ENCODE measurements at places on chromosomes 13 and 19.

DNA sequence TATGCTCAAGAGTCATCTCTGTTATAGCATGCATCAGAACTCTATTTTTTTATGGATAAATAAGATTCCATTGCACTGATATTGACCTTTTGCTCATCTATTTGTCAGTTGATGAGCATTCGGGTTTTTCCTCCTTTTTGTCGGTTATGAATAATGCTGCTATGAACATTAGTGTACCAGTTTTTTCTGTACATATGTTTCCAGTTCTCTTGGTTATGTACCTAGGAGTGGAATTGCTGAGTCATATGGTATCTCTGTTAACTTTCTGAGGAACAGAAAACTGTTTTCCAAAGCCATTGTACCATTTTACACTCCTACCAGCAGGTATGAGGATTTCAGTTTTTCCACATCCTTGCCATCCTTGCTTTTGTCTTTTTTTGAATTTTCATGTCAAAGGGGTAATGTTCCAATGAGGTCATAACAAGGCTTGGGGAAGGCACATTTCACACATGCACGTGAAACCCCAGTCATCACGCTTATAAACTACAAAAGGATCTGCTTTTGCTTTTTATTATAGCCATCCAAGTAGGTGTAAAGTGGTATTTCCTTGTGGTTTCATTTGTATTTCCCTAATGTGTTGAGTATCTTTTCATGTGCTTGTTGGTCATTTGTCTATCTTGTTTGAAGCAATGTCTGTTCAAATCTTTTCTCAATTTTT is 14.6 kb downstream of the KBTBD7 start:
- DNase-seq: no peak

GRCh38 chr19:58315580-58315979 is 10.4 kb downstream of the ERVK3-1 start:
- DNase-seq: no peak

DNA sequence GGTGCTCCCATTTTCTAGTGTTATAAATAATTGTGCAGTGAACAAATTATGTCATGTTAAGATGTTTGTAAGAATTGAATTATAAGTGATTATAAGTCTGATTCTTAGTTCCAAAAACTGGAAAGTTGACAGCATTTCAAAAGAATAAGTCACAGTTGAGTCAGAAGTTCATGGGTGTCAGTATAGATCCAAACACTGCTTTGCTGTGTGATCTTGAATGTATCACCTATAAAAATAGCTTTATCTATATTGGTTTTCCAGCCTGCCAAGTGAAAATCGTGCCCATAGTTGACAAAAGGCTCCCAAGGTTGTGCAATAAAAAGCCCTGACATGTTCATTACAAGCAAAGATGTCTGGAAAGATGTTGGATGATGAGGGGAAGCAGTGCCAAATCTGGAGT is 336.0 kb downstream of the MTUS2 start:
- DNase-seq: no peak

DNA sequence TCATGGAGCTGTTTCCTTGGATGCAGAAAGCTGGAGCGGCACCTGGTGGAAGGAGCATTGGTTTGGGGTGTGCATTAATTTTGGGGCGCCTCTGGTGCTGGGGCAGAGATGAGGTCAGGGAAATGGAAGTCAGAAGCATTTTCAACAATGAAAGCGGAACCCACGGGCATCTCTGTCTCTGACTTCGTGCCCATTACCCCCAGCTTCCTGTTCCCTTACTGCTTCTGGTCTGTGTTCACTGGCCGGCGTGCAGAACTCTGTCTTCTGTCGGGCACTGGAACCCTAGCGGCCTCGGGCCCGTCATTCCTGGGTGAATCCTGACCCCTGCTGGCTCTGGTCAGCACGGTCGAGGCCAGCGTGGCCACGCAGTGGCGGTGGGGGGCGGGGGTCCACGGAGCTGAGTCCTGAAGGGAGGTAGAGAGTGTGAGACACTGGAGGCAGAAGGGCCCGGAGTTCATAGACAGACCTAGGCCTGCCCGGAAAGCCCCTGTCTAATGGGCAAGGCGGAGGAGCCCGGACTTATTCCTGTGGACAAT is 7.9 kb upstream of the LINGO3 start:
- DNase-seq: no peak

DNA sequence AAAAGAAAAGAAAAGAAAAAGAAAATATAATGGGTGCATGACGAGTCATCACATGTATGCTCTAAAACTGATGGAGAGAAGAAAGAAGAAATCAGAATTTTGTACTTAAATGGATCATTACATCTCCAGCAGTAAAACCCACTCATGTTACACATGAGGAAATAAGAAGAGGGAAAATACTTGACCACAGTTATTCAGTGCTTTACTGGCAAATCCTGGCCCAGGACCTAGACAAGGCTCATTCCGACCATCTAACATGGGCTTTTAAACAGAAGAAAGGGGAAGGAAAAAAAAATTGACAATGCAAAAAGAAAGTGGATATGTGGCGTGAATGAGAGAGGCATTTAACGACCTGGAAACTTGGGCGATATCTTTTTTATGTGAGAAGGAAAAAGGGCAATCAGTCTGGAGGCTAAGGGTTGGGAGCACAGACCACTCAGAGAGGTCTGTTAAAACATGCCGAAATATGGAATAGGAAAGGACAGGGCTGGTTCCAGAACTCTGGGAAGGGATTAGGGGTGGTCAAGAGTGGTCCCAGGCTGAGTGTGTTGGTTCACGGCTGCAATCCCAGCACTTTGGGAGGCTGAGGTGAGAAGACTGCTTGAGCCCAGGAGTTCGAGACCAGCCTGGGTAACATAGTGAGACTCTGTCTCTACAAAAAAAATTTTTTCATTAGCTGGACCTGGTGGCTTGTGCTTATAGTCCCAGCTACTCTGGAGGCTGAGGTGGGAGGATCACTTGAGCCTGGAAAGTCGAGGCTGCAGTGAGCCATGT is 1.6 kb downstream of the SIGLECL1 start:
- DNase-seq: no peak

DNA sequence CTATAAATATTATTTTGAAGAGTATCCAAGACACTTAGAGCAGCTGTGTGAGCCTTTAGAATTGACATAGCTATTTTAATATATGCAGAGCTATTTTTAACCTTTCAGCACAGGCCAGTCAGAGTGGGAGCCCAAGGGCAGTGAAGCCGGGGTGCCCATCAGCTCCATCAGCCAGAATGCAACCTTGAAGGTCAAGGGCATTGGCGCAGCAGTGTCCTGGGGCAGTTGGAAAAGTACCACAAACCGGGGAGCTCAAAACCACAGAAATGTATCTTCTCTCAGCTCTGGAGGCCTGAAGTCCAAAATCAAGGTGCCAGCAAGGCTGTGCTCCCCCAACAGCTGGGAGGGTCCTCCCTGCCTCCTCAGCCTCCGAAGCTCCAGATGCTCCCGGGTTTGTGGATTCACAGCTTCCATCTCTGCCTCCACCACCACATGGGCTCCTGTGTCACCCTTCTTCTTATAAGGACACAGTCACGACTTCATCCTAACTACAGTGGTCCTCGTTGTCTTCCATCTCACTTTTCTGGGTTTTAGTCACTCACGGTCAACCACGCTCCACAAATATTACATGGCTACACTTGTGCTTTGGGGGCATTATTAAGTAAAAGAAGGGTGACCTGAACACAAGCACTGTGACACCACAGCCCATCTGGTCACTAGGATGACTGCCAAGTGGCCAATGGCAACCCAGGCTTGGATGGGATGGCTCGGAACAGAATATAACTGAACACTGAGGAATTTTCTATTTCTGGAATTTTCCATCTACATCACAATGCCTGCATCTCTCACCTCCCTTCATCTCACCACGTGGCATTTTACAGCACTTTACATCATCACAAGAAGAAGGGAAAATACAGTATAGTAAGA is 15.9 kb upstream of the GAS6 start:
- DNase-seq: no peak

GRCh38 chr19:19207637-19208572 is 3.9 kb upstream of the NCAN start:
- DNase-seq: no peak

GRCh38 chr19:35268536-35269437 is at the start of gene USF2:
TSS of gene USF2 (plus strand) at chr19:35268962. CDS start at chr19:35269102, 140 bp downstream.
- DNase-seq: no peak

- DNase-seq: no peak
Observed at GRCh38 chr13:98652721-98653462, 76.0 kb upstream of the STK24 start.

GRCh38 chr13:98422046-98422445 is 154.9 kb downstream of the STK24 start:
- no peak for DNase-seq

DNA sequence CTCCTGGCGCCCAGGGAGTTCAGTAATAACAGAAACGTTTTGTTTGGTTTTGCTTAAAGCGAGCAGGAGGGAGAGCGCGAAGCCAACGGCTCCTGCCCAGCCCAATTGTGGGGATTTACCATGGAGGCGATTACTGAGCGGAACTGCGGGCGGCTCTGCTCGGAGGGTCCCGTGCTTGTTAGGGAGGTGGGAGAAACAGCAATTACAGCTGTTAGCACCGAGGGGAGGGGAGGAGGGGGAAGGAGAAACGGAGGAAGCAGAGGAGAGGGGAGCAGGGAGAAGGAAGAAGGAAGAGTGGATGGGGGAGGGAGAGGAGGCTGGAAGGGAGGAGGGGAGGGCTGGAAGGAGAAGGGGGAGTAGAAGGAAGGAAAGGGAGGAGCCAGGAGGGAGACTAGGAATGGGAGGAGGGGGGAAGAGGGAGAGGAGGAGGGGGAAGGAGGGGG is 7.7 kb upstream of the ONECUT3 start:
- DNase-seq: no peak

- no peak for DNase-seq
Observed at GRCh38 chr19:16327911-16328823, 3.5 kb downstream of the KLF2 start.

DNA sequence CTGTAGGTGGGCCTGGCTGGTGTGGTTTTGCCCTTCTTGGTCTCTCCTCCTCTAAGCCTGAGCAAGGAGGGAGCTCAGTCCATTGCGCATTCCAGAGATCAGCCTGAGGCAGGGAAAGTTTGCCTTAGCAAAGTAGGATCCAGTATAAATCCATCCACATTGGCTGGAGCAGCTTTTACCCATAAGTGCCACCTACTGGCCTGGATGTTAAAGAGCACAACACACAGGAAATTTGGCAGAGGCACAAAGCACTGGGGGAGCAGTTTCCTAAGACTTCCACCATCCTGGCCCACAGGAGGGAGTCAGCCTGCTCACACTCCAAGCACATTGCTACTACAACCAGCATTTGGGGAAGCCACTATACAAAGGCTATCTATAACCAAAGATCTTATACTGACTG is 1124.2 kb downstream of the SLITRK1 start:
- DNase-seq: no peak

DNA sequence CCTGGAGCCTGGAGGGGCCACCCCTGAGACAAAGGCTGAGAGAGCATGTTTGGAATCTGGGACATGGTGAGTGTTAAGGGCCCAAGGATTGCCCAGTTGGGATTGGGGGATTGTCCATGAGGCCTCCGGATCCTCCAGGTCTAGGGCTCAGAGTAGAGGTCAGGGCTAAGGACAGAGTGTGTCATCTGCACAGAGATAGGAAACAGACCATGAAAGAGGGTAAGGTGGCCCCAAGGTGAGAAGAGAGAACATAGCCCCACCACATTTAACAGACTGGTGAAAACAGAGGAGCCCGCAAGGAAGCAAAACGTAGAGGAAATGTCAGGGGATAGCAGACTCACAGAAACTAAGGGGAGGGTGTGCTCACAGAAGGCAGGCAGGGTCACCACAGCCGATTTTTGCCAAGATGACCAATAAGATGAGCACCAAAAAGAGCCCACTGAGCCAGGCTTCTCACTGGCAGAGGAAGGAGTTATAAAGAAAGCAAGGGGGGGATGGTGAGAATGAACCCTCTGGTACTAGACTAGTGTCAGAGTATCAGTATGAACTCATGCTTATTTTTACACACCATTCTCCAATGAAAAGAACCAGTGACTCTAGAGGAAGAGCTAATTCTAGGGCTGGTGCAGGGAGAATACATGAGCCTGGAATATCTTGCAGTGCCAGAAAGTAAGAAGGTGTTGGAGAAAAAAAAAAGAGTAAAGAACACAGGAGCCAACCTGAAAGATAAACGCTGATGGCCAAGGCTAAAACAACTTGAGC is 17.5 kb downstream of the DYRK1B start:
- no peak for DNase-seq

DNA sequence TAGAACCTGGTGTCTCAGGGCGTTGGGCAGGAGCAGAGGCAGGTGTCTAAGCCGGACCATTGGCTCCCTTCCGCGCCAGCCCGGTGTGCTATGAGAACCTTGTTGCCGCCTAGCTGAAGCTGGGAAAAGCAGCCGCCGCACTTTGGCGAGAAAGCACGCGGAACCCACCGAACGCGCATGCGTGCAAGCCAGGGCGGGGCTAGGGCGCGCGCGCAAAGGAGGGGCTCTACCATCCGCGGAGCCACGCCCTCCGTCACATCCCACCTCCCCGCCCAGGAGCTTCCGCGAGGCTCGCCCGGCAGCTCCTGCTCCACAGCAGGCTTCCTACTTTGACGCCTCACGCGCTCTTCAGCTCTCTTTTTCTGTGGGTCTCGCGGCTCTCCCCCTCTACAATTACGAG is 51.3 kb downstream of the WDR87 start:
- DNase-seq: no peak

- DNase-seq: no peak
Observed at GRCh38 chr19:18879579-18880373, 16.2 kb downstream of the CERS1 start.

DNA sequence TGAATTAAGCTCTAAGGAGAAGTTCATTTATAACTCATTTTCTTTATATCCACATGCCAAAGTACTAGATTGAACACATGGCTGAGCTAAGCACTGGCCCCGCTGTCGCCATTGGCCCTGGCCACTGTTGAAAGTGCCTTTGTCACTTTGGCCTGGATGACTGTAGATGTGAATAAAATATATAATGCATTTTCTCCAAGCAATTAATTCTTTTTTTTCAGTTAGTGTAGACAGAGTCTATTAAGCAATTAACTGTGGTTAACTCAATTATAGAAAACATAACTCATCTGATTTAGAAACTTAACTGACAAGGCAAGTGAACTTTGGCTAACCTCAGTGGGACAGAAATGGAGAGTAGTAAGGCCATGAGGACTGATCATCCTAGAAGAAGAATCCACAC is 965.6 kb downstream of the EFNB2 start:
- DNase-seq: no peak

GRCh38 chr13:89930861-89931260 is 1416.6 kb upstream of the MIR17HG start:
- DNase-seq: no peak

- DNase-seq: no peak
Observed at GRCh38 chr13:97352815-97353214, 81.2 kb upstream of the RAP2A start.

- no peak for DNase-seq
Observed at GRCh38 chr13:50463719-50464118, 379.8 kb downstream of the DLEU7 start.

GRCh38 chr19:14821937-14822336 is 13.0 kb downstream of the OR7A5 start:
- DNase-seq: no peak
